ENCODE measurements at places on chromosomes 11 and 22.

DNA sequence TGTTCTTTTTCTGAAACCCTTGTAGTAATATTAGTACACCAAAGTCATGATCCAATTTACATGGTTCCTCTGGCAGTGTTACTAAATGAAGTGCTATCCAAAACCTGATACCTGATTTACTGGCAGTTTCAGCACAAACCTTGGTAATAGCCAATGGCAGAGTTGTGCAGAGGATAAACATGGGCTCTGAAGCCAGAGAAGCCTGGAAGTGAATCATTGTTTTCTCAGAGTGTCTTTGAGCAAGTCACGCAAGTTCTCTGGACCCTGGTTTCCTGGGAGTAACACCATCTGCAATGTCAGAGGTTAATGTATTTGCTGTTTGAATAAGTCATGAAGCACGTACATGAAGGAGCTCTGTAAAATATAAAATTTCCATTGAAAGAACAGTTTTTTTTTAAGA is 222.3 kb upstream of the NARS2 start:
- no peak for DNase-seq

DNA sequence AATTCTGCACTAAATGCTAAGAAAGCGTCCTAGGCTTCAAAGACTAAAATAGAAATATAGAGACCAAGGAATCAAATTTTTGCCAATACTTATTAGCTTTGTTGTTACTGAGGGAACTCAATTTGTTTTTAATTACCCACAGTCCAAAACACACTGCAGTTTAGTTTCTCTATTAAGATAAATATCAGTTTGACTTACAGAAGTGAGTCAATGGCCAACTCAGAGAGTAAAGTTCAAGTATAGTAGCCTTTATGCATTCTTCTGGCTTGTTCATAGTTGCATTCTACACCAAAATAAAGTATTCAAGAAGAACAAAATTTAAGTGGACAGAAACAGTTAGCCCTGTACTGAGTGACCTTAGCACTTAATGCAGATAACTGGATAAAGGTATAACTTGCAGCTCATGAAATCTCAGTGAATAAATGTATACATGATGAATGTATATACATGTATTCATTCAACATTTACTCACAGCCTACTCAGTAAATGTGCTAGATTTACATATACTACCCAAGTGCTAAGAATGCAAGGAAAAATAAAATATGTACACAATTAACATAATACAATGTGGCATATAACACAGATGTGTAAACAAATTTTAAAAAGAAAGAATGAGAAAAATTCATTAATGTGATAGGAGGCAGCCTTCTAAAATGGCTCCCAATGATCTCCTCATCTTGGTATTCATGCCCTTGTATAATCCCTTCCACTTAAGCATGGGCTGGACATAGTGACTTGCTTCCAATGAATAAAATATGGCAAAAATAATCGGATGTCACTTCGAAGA is 9.7 kb upstream of the RNF141 start:
- DNase-seq = no peak

DNA sequence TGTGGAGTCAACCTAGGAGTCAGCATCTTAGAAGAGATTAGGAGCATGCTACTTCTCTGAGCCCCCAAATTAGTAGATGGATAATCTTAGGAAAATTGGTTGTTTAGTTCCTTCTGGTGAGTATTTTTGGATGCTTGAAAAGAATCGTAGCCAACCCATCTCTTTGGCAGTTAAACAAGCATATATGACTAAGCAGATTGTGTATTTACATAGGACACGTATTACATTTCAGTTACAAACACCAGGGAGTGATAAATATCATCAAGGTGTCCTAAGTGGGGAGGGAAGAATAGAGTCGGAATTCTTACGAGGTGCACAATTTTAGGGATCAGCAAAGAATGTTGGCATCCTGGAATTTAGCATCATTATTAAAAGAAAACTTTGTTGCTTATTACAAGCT is 13.5 kb downstream of the PLET1 start:
- DNase-seq = no peak

DNA sequence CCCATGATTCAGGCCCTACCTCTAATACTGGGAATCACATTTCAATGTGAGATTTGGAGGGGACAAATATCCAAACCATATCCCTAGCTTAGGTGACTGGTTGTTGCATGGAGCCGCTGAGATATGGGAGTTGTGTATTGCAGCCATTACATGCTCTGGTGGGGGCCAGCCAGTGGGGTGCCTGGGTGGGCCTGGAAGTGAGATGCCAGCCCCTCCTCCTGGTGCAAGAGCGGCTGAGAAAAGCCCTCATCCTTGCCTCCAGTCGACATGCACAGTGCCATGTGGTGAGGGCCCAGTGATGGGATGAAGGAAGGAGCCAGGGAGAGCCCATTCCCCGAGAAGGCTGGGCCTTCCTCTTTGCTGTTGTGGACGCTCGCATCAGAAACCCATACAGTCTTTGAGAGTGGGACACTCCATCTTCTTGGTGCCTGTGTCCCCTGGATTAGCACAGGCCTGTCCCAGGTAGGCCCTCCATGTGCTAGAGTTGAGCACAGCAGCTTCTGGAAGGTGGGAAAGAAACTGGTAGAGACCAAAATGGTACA is 1043.0 kb downstream of the TBC1D22A start:
- no peak for DNase-seq

GRCh38 chr22:48373626-48374173 is 1454.0 kb downstream of the BRD1 start:
- no peak for DNase-seq

DNA sequence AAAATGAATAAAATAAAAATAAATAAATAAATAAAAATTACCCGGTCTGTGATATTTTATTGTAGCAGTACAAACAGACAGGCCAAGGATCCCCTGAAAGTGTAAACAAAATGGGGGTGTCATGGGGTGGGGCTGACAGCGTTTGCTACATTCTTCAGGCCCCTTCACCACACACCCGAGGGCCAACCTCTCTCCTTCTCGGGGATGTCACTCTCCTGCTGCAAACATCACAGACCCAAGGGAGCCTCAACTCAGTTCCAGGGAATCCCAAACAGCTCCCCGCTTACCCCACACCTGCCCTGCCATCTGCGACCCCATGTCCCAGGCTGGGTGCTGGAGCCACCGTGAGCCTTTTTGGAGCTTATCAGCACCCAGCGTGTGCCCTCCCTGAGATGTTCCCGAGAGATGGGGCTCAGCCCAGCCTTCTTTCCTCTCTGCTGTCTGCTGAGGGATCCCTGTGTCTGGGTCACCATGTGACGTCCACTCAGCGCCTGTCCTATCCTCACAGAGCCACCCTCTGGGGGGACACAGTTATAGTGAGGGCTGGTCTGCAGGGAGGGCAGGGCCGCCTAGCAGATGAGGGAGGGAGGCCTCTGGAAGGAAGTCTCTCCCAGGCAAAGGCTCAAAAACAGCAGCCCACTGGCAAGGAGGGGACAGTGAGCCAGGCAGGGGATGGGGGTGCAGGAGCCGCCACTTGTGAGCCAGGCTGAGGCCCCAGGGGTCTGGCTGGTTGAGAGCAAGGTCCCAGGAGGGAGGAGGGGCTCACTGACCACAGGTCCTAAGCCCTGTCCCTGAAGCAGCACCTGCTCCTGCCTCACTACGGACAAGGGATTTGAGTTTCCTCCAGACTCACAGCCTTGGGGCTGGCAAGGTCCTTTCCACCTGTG is 1041.6 kb downstream of the BRD1 start:
- no peak for DNase-seq

- DNase-seq = no peak
Observed at GRCh38 chr11:75537740-75538139, 12.0 kb upstream of the GDPD5 start.

GRCh38 chr22:45124176-45124847 is 39.4 kb upstream of the NUP50 start:
- DNase-seq = no peak

DNA sequence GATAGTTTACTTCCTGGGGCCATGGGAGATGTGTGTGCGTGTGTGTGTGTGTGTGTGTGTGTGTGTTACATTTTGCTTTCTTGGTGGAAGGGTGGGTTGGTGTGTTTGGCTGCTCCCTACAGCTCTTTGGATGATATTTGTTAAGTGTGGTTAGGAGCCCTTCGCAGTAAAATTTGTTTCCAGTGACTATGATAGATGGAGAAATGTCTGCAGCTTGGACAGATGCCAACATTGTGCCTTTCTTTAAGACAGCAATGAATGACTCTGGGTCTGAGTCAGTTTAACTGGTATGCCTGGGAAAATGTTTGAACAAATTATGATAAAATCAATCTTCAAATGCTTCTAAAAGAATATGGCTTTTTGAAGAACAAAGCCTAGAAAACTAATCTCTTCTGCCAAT is 102.7 kb upstream of the TRPC6 start:
- DNase-seq = no peak

DNA sequence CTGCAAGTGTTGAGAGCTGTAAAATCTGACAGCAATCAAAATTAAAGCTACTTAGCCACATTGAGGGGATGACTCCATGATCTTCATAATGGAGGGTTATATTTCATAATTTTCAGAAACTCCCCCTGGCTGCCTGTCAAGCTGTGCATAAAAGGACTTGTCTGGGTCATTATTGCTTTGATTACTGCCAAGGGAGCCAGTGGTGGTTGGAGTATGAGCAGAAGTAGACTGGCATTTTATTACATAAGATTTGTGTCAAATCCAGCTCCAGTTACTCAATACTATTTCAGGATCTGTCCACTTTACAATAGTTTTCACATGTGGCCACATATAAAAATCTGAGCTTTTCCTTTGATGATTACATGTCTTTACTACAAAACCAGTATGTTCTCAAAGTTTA is 108.9 kb upstream of the SLC5A12 start:
- DNase-seq = no peak

DNA sequence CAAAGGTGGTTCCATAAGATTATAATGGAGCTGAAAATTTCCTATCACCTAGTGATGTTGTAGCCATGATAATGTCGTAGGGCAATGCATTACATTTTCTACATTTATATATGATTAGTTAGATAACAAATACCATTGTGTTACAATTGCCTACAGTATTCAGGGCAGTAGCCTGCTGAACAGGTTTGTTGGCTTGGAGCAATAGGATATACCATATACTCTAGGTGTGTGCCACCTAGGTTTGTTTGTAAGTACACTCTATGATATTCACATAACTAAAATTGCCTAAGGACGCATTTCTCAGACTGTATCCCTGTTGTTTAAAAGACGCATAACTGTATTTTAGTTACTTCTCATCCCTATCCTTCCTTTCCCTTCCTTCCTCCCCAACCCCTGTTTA is 13.6 kb downstream of the PLEKHB1 start:
- no peak for DNase-seq

DNA sequence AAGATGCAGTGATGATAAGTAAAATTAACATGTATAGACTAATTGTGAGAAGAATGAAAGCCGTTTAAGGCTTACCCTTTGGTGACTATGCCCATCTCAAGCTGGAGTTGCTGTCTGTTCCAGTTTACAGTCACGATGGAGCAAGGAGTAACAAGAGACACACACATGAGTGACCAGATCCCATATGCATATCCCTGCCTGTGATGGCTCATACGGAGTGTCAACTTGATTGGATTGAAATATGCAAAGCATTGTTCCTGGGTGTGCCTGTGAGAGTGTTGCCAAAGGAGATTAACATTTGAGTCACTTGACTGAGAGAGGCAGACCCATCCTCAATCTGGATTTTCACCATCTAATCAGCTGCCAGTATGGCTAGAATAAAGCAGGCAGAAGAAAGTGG is 786.8 kb downstream of the FAM181B start:
- DNase-seq = no peak

- no peak for DNase-seq
Observed at GRCh38 chr22:36578619-36579018, 49.7 kb upstream of the EIF3D start.

DNA sequence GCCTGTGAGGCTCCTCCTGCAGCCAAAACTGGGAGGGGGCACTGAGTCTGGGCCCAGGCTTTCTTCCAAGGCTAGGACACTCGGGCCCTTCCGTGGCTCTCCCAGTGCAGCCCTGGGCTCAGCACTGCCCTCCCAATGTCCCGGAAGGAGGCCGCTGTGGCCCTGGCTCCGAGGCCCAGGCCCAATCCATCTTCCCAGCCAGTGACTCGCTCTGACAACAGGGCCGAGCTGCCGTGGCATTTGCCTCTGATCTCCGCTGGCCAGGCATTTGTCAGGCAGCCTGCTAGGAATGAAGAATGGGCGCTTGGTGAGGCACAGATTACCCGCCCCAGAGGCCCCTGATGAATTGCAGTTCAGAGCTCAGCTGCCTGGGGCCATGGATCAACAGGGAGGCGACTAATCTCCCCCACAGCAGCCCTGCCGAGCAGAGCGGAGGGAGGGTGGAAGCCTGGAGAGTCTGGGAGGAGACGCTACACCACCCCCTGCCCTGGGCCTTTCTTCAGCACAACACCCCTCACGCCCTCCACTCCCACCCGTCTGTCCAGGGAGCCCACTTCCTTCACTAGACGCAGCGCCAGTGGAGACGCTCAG is 8.3 kb downstream of the FXYD2 start:
- DNase-seq = no peak

DNA sequence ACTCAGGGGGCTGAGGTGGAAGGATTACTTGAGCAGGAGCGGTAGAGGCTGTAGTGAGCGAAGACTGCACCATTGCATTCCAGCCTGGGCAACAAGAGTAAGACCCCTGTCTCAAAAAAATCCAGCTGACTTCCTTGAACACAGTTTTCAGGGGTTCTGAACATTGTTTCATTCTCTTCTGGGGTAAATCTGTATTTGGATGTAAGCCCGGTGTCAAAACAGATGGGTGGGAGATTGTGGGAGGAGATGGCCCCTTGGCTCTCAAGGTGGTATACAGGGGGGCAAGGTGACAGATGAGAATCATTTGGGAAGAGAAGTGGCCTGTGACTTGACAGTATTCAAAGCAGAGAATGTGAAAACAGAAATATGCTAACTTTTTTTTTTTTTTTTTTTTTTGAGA is 4.8 kb downstream of the ESAM start:
- DNase-seq = no peak

DNA sequence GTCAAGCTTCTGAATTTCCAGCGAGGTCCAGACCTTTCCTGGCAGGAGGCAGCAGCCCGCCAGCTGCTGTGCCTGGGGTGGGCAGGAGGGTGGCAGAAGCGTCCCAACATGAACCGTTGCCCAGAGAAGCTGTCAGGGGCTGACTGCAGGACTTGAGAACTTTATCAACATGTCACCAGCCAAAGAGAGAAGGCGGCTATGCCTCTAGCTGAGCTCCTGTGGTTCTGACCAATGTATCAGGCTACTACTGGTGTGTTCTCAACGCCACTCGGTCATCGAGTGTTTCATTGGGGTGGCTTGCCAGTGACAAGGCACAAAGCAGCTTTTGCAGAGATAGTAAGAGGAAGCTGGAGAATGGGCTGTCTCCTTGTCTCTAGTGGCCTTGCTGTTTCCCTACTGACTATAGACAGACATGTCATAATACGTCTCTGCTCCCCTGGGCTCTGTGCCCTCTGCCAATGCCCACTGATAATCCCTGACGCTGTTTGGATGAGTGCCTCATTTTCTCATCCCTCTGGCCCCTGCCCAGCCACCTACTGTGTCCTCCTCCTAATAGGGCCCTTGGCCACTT is 17.6 kb upstream of the ASCC2 start:
- DNase-seq = no peak
